Upper lobe of left lung (tissue), 6 donors: ENCODE measurements at places on chromosomes 1 and 21. TPM values are rescaled to one million over a fixed set of nuclear protein-coding genes. Genes with fewer than 3 reads are reported as not detected.

ATAD3C gene
- total RNA-seq, result 20.9 TPM

RAB25 gene
- total RNA-seq, result 90.4 TPM

- DNase-seq, result no peak
Measured at GRCh38 chr1:230548997-230549396, 93.3 kb upstream of the COG2 start.

- no peak for DNase-seq
Measured at GRCh38 chr1:19287436-19288185, 959 bp downstream of the AKR7A3 start.

- DNase-seq, result no peak
Measured at GRCh38 chr1:232307296-232308017, 322.5 kb downstream of the SIPA1L2 start.

- DNase-seq, result no peak
Measured at GRCh38 chr1:25487628-25488027, 55.8 kb upstream of the LDLRAP1 start.
